ENCODE measurements at places on chromosomes 3 and 15. TPM values are rescaled to one million over a fixed set of nuclear protein-coding genes. Genes with fewer than 3 reads are reported as not detected.

The SPESP1 gene
- total RNA-seq: 3.2 TPM

The FBLN2 gene
- total RNA-seq: 18.0 TPM

The CHST13 gene
- not detected for total RNA-seq

The LARP6 gene
- total RNA-seq: 174 TPM

The CLDN11 gene
- total RNA-seq: 264 TPM
